ENCODE measurements at places on chromosomes 2 and 18.

DNA sequence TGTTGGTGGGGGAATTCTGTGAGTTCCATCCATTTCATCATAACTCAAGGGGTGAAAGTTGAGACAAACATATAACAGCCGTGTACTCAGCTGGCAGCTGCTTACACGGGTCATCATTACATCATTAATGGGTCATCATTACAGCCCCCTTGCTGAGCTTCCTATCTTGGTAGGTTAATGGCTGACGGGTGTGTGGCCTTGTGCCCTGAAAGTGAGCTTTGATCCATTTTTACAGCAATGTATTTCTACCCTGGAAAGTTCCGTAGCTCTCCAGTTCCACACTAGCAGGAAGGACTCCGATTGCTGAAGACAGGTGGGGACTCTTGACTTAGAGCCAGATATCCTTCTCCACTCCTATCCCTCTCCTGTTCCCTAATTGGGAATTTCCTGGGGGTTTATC lies 105.2 kb upstream of the DLX2 start:
- DNase-seq, result no peak

DNA sequence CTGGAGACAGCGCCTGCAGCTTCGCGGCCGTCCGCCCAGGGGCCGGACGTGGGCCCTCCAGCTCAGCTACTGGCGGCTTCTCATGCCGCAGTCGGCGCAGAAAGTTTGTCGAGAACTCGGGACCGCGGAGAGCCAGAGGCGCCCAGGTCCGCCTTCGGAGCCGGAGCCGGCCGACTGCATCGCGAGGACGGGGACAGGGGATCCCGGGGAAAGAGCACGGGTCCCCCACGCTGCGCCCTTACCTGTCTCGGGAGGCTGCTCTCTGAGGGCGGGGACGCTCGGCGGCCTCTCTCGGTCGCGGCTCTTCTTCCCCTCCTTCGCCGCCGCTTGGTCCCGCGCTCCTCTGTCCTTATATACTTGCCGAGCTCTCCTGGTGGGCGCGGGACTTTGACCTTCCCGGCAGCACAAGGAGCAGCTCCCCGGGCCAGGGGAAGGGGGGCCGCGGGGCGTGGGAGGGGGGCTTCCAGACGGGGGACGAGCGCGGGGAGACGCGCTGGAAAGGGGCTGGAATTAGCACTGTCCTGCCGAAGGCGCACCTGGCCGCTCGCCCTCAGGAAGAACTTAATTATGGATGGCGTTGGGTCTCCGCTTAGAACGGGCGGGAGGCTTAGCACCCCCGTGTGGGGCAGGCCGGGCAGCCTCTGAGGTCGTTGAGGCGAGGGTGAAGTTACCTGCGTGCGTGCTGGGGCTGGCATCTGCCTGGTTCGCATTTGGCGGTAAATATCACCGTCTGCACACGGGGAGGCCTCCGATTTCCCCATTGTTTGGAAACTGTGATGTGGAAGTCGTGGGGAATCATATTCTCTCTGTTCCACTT lies at the start of gene POMC:
Gene POMC (minus strand): TSS at position 325 of the 817 bp plus-strand sequence. CDS start 3,808 bp downstream, outside the sequence.
- no peak for DNase-seq

DNA sequence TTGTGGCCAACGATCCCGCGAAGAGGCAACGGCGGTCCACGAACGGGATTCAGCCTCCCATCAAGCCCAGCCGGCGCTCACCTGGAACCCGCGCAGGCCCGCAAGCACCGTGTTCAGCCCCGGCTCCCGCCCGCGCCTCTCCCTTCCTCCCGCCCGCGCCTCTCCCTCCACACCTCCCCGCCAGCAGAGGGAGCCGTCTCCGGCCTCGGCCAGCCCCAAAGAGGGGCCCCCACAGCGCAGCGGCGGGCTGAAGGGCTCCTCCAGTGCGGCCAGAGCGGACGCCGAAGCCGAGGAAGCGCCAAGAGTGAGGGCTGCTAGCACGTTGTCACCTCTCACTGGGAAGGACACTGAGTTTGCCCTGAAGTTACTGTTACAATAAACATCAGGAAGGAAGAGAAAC lies 55.3 kb upstream of the LAPTM4A start:
- DNase-seq, result no peak

DNA sequence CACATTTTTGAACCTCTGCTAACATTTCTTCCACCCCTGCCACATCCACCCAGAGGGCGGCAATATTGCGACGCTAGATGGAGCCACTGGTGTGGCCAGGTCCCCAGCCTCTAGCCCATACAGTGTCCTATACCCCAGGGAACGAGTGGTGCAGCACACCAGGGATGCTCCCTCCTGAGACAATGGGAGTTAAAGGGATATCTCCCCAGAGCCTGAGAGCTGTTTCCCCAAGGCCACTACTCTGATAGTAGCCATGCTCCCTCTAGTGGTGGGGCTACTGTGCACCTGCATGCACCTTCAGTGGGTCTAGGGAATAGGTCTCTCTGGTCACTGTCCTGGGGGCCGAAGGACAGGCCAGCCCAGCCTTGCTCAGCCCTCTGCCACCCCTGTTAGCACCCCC lies 336.4 kb upstream of the FSHR start:
- DNase-seq, result peak; percentile 29

DNA sequence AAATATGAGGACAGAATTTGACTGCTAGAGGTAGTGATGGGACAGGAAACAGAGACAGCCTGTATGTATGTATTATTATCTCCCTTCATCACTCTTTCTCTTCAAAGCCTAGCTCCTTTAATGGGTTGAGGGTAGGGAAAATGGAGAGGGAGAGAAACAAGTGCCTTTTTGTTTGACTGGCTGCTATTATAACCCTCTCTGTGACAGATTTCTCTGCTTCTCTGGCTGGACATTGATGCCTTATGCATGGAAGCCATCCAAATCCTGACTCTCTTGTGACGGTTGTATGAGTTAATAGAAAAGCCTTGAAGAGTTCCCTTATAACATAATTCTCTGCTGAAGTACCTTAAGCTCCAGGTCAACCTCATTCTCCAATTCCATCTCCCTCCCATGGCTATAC lies 118.5 kb upstream of the COL5A2 start:
- no peak for DNase-seq

DNA sequence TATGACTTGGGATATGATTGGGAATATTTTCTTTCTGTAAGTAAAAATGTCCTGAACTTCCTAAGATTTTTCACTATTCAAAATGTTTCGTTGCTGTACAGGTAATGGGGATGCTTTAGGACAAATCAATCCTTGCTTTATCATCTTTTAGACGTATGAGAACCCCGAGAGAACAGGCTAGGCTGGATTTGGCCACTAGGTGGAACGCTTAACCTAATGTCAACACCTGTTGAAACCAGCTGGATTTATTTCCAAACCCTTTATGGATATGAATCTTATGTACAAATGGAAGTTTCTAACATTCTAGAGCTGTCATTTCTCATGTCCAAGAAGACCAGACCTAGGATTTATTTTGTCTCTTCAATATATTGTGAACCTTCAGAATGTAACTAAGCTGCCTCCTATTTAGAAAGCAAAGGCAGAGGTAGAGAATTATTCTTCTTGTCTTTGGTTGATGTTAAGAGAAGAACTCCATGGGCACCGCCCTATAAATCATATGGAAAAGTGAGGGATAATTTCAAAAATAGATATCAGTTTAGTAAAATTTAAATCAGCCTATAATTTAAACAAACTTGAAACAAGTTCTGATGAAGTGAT lies 96.7 kb downstream of the PMAIP1 start:
- no peak for DNase-seq

- no peak for DNase-seq
These were observed 76.2 kb upstream of the AFF3 start for GRCh38 chr2:100218552-100218951.

GRCh38 chr18:9521770-9522169 lies 46.5 kb downstream of the RALBP1 start:
- DNase-seq, result no peak

DNA sequence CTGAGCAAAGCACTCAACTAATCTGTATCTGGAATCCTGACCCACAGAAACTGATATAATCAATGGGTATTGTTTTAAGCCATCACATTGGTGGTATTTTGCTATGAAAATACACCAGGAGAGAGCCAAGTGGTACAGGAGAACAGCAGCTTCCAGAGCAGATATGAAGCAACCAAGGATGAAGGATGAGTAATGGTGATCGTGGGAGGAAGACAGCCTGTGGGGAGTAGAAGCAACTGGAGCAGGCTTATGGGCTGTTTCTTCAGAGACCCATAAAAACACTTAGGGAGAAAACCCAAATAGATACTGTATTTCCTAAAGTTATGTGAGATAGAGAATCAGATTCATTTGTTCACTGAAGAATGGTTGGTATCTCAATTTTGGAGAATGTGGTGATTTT lies 330.8 kb downstream of the NUP35 start:
- no peak for DNase-seq

DNA sequence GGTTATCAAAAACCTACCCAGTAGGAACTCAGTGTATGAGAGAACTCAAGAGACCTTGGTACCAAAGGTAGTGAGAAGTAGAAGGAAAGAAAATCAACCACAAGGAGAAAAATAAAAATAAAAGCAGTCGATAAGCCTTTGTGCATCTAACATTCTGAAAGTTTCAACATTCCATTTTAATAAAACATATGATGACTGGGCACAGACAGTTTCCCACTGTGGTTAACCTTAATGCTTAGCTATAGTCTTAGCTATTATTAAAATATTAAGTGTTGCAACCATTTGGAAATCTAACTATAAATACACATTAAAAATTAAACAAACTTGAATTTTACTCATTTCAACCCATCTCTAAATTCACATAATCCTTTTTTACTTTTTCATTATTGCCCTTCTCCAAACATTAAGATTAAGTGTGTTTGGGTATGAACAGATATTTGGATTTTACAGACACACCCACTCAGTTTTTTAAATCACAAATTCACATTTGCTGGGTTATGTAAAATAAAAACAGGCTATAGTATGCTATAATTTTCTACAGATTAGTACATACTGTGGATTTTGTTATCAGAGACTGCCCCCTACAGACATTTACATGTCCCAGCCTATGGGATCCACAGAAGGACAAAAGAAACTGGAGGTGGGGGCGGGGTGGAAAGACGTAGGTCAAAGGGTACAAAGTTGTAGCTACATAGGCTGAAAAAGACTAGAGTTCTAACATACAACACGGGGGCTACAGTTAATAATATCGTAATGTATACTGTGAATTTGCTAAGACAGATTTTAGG lies 32.8 kb downstream of the SRBD1 start:
- DNase-seq, result peak; percentile 31

- DNase-seq, result no peak
These were observed 58.5 kb upstream of the RAB27B start for GRCh38 chr18:54769526-54770464.

GRCh38 chr18:39519741-39520140 lies 1954.1 kb upstream of the CELF4 start:
- no peak for DNase-seq

DNA sequence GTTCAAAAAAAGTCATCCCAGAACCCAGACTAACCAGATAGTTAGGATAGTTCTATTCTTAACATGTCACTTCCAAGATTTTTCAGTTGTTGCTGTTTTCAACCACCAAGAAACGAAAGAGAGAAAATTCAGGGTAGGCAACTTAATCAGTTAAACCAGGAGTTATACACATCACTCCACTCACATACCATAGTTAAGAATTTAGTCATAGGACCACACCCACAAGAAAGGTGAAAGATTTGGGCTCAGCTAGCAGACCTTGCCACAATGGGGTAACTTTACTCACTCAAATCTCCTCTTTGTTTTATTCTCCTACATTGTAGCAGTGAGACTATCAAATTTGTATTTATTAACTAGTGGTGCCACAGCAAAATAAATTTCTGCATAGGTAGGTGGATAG lies 473.6 kb downstream of the NUP35 start:
- DNase-seq, result no peak

- DNase-seq, result no peak
These were observed 2.1 kb downstream of the GBX2 start for GRCh38 chr2:236165842-236166795.

DNA sequence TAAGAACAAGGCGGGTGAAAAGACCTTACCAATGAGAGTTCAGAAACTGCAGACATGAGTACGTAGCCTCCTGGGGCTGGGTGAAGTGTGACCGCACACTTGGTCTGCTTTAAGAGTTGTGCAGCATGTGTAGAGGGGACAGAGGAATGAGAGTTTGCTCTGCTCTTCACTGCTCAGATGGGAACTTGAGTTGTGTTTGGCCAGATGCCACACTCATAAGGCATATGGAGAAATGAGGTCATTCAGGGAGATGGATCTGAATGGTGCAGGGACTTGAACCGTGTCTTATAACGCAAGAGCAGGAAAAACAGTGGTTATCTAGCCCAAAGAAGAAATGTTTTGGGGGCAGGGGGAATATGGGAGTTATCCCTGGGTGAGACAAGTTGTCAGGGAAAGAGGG lies 273.8 kb upstream of the LYPD1 start:
- DNase-seq, result no peak

GRCh38 chr2:176747928-176748327 lies 464.7 kb upstream of the HNRNPA3 start:
- DNase-seq, result no peak

DNA sequence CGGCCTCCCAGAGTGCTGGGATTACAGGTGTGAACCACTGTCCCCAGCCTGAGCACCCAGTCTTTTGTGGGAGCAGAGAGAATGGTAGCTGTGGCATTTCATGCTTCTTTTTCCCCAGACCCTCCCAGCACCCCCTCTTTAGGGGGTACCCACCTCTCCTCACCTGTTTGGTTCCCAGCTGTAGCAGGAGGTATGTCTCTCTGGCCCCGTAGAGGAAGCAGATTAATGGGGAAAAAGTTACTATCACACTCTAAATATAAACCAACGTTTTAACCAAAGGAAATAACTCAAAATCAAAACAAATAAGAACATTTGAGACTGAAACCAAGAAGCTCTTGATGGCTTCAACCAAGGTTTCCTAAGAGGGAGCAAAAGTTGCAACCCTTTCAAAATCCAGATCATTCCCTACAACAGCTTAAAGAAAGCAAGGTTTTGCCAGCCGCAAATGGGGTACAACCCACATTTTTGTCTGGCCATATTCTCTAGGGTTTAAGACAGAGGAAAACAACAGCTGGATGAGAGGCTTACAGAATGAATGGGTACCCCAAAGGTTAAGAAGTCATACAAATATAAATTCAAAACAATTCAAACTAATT lies 8.0 kb downstream of the RNF125 start:
- DNase-seq, result no peak

DNA sequence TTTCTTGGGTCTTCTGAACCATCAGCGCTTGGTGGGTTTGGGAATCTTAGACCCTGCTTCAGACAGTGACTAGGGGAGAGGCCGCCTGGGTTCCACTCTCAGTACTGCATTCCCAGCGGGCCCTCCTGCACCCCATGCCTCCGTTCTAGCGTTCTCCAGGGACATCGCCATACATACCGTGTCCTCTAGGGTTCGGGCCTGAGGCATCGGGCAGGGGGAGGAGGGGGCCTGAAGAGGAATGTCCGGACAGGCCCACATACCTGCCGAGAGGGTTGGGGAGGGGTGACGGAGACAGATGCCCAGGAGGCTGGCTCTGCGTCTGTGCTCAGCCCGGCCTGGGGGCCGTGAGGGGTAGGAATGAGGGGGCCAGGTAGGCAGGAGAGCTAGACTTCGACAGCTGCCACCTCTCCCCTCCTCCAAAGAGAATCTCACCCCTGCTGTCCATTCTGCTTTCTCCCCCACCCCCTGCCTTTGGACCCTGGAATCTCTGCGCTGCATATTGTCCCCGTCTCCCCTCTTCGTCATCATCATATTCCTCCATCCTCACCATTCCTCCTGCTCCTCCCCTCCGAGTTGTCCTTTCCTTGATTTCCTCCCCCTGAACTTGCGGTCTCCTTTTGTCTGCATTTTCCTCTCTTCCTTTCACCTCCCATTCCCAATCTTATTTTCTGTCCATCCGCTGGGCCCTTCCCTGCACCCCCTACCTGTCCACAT lies 7.8 kb upstream of the WNT10A start:
- no peak for DNase-seq

All from AML-193 (cell line).